ENCODE measurements at places on chromosomes 4 and X. TPM values are rescaled to one million over a fixed set of nuclear protein-coding genes. Genes with fewer than 3 reads are reported as not detected.

The GC gene
- total RNA-seq, result not detected

- no peaks in the 10 kb centered on the region for H3K36me3 ChIP-seq
- no peak overlapping the region for H3K27ac ChIP-seq
- DNase-seq, result peak; percentile 35
- peaks cover 18% of the 10 kb centered on the region for H3K4me1 ChIP-seq
These were observed 8.7 kb downstream of the GUCY2F start for GRCh38 chrX:109472939-109473735.

DNA sequence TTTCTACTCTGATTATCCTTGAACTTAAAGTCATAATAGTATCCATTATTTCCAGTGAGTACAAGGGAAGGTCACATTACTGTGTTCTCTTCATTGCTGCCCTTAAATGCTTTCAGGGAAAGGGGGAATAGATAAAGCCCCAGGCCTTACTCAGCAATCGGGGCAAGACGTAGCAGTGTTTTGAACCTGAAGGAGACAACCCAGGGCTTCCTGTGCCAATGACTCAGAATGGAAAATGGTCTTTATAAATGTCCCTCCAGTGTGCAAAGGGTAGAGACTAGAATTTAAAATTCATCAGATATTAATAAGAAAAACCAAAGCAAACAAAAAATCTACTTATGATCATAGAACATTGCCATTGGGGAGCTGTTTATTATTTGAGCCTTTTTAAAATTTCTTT, 23.7 kb downstream of the TLR8 start:
- H3K36me3 ChIP-seq, result peaks cover 3% of the 10 kb centered on the region
- DNase-seq, result no peak
- H3K4me1 ChIP-seq, result no peaks in the 10 kb centered on the region
- H3K27me3 ChIP-seq, result no peaks in the 10 kb centered on the region
- H3K4me3 ChIP-seq, result no peak overlapping the region

GRCh38 chr4:146511381-146511780, 10.4 kb downstream of the SLC10A7 start:
- H3K27me3 ChIP-seq, result no peaks in the 10 kb centered on the region
- H3K4me1 ChIP-seq, result peaks cover 10% of the 10 kb centered on the region
- no peak for DNase-seq
- no peak overlapping the region for H3K27ac ChIP-seq
- H3K4me3 ChIP-seq, result no peak overlapping the region

The REELD1 gene
- not detected for total RNA-seq

- H3K27ac ChIP-seq, result no peak overlapping the region
- no peak for DNase-seq
- peaks cover 5% of the 10 kb centered on the region for H3K27me3 ChIP-seq
These were observed 16.4 kb upstream of the SEL1L3 start for GRCh38 chr4:25879091-25879584.

The DOCK11 gene
- 13.2 TPM for total RNA-seq

DNA sequence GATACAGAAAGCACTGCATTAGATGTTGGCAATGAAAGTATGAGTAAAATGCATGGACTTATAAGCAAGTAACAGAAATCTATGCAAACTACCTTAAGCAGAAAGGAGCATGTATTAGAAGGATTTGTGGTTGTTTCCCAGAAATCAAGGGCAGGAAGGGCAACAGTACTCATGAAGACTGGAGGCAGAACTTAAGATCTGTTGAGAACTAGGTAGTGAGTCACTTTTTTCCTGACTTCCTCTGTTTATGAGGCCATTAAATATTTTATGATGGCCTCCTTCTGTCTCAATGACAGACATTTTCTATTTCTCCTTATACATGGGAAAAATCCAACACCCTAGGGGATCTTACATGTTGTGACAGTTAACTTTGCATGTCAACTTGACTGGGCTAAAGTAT, 398.2 kb downstream of the MID1IP1 start:
- no peaks in the 10 kb centered on the region for H3K36me3 ChIP-seq
- H3K27ac ChIP-seq, result no peak overlapping the region
- H3K27me3 ChIP-seq, result no peaks in the 10 kb centered on the region
- H3K4me1 ChIP-seq, result peaks cover 7% of the 10 kb centered on the region
- DNase-seq, result no peak
- H3K4me3 ChIP-seq, result no peak overlapping the region

DNA sequence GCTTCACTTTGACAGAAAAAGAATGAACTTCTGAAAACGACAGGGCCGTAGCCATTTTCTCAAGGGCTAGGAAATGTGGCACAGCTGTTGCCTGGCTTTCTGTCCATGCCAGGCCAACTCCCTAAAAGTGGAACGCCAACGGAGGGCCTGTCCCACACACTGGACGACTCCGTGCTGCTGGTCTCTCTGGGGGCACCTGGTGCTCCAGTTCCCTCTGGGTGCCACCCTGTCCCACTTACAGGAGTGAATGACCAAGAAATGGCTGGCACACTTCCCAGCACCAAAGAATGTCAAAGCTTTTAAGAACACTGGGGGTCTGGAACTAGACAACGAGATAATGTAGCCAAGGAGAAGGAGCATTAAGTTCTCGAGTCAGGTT, 40.9 kb downstream of the GATB start:
- no peaks in the 10 kb centered on the region for H3K36me3 ChIP-seq
- H3K27ac ChIP-seq, result no peak overlapping the region
- H3K4me1 ChIP-seq, result peaks cover 23% of the 10 kb centered on the region
- H3K4me3 ChIP-seq, result no peak overlapping the region
- DNase-seq, result no peak

GRCh38 chr4:98343626-98344025, 82.4 kb downstream of the RAP1GDS1 start:
- H3K4me3 ChIP-seq, result no peak overlapping the region
- no peaks in the 10 kb centered on the region for H3K27me3 ChIP-seq
- H3K4me1 ChIP-seq, result peaks cover 4% of the 10 kb centered on the region
- no peak overlapping the region for H3K27ac ChIP-seq

The SOD3 gene
- total RNA-seq, result 0.32 TPM

The ABCD1 gene
- 6.0 TPM for total RNA-seq

DNA sequence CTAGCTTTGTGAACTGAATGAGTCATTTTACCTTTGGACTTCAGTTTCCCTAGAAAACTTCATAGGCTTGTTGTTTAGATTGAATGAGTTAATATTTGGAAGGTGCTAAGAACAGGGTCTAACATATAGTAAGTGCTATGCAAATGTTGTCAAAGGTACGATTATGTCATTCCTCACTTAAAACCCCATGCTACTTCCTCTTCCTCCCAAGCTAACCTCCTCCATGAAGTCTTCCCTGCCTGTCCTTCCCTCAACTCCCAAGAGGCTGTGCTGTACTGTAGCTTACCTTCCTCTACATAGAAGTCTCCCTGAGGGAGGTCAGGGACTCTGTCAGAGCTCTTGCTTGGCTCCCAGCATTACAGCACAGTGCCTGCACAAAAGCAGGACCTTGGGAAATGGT, 103.4 kb upstream of the PJA1 start:
- peaks cover 4% of the 10 kb centered on the region for H3K27me3 ChIP-seq
- H3K4me1 ChIP-seq, result peaks cover 10% of the 10 kb centered on the region
- no peak overlapping the region for H3K27ac ChIP-seq

DNA sequence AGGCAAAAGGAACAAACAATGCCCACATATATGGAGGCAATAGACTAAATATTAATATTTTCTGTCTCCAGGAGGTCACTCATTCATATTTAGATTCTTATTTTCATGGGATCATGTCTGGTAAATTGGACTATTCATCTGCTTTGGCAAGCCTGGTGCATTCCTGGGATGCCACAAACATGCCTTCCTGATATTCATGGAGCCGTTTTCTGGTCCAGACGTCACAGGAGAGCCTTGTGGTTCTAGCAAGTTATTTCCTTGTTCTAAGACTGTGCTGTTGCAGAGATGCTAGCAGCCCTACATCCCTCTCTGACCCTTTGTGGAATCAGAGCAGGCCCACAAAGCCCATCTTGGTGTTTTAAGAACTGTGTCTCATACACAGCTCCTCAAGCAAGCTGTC, 16.1 kb upstream of the EXOSC9 start:
- peaks cover 29% of the 10 kb centered on the region for H3K27me3 ChIP-seq
- no peak for DNase-seq
- H3K27ac ChIP-seq, result no peak overlapping the region
- no peaks in the 10 kb centered on the region for H3K36me3 ChIP-seq
- H3K4me1 ChIP-seq, result no peaks in the 10 kb centered on the region

DNA sequence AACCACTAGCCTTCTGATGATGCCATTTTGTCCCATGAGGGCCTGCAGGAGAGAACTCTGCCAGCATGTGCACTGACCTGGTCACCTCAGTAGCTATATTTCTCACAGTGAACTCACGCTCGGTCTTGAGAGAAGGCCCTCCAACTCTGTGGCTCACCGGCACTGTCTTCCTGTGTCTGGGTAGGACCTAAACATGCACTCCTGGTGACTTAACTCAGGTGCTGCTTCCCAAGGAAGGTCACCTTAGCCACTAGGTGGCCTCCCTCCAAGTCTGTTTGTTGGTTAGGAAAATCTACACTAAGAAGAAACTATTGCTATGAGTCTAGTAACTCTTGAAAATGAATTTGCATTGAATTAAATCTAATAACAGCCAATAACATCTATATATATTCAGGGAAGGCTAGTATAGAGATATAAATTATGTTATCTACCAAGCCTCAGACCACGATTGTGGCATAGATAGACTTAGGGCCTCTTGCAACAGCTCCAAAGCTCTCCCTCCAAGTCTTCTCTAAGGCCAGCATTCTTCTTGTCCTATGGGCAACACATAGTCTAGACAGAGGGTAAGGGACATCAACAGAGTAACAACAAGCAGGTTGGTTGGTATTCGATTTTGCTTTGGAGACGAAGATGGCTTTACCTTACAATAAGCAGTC, 24.7 kb downstream of the TLR10 start:
- no peak overlapping the region for H3K27ac ChIP-seq
- H3K4me3 ChIP-seq, result no peak overlapping the region
- H3K27me3 ChIP-seq, result no peaks in the 10 kb centered on the region
- no peak for DNase-seq
- H3K4me1 ChIP-seq, result peaks cover 12% of the 10 kb centered on the region
- H3K36me3 ChIP-seq, result no peaks in the 10 kb centered on the region

The UBA6 gene
- total RNA-seq, result 78.1 TPM

The STBD1 gene
- total RNA-seq, result 0.47 TPM

DNA sequence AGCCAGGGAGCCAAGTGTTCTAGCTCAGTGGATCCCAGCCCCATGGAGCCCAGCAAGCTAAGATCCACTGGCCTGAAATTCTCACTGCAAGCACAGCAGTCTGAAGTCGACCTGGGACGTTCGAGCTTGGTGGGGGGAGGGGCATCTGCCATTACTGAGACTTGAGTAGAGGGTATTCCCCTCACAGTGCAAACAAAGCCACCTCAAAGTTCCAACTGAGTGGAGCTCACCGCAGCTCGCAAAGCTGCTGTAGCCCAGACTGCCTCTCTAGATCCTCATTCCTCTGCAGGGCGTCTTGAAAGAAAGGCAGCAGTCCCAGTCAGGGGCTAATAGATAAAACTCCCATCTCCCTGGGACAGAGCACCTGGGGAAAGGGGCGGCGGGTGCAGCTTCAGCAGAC, 226.3 kb downstream of the ZIC3 start:
- H3K36me3 ChIP-seq, result peaks cover 4% of the 10 kb centered on the region
- H3K4me3 ChIP-seq, result no peak overlapping the region
- DNase-seq, result no peak
- no peaks in the 10 kb centered on the region for H3K27me3 ChIP-seq
- H3K27ac ChIP-seq, result no peak overlapping the region

The ATP8A1 gene
- total RNA-seq, result 11.9 TPM

DNA sequence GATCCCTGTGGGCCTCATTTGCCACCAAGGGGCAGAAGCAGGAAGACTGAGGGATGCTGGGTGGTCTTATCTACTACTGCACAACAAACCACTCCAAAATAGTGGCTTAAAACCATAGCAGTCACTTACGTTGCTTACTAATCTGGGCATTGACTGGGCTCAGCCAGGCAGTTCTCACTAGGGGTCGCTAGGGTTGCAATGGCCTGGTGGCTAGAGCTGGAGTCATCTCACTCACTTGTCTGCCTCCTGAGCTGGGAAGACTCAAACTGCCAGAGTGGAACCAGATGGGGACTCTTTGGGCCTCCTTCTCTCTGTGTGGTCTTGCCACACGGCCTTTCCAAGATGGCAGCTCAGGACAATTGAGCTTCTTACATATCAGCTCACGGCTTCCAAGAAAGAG, 216.3 kb upstream of the BCOR start:
- DNase-seq, result no peak
- H3K4me1 ChIP-seq, result peaks cover 5% of the 10 kb centered on the region
- no peak overlapping the region for H3K4me3 ChIP-seq
- peaks cover 5% of the 10 kb centered on the region for H3K36me3 ChIP-seq
- no peak overlapping the region for H3K27ac ChIP-seq

DNA sequence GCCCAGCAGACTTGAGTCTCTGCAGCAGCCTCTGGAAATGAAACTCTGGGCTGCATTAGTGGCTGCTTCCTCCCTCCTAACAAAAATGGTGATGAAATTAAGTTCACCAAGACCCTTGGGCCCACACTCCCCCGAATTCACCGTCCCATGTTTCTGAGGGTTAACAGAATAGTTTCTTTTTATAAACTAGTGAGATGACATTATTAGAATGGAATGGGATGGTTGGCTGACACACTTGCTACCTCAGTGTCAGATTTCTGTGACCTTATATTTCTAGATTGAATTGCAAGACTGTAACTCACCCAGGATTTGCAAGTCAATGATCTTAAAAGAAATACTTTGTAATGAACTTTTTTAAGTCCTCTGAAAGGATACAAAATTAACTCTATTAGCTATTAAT, 127.1 kb downstream of the SHROOM3 start:
- no peak overlapping the region for H3K27ac ChIP-seq
- peaks cover 63% of the 10 kb centered on the region for H3K4me1 ChIP-seq
- no peak for DNase-seq
- H3K4me3 ChIP-seq, result no peak overlapping the region

The CPZ gene
- total RNA-seq, result not detected

GRCh38 chr4:18069810-18070209, 48.3 kb upstream of the LCORL start:
- no peak for DNase-seq
- H3K4me3 ChIP-seq, result no peak overlapping the region

GRCh38 chrX:151973851-151974335, 583 bp downstream of the GABRE start:
- no peak for DNase-seq
- H3K4me3 ChIP-seq, result peak overlapping the region; percentile 25
- H3K36me3 ChIP-seq, result peaks cover 2% of the 10 kb centered on the region
- H3K27ac ChIP-seq, result no peak overlapping the region

Measured in neural crest cell (in vitro differentiated cells).